D341Med (cell line): ENCODE measurements at places on chromosomes 6 and 20.

- no peak for DNase-seq
Observed at GRCh38 chr6:111499269-111499793, 16.3 kb upstream of the REV3L start.

DNA sequence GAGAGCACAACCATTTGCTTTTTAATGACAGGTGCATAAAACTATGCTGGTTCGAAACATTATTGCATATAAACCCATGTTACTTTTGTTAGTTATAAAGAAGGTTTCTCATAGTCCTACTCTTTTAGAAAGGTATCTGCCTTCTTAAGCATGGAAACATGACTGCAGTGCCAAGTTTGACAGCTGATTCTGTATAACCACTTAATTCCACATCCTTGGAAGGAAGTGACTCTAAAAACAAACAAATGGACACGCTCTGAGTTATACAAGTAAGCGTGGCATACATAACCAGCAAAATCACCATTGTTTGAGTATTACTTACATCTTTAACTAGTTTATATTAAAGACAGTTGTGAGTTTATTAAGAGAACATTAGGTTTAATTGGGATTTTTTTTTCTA lies 125.0 kb upstream of the HDGFL1 start:
- DNase-seq, result no peak

- DNase-seq, result peak; percentile 84
Observed at GRCh38 chr6:156618600-156619205, 158.5 kb upstream of the ARID1B start.

- no peak for DNase-seq
Observed at GRCh38 chr20:19498756-19499155, 259.3 kb upstream of the RIN2 start.

DNA sequence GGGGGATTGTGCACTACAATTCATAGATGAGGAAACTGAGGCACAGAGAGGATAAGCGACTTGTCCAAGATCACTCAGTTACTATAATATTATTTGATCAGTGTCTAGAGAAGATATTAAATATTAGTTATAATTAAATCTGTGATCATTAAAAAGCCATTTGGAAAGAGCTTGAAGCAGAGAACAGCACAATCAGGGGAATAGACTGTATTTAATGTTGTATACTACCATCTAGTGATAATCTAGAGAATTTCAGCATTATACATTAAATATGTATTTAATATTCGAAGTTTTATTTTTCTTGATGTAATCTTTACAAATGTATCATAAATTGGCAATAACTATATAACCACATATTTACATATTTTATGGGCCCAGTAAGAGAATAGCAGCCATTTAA lies 20.1 kb upstream of the MTCL3 start:
- DNase-seq, result no peak

DNA sequence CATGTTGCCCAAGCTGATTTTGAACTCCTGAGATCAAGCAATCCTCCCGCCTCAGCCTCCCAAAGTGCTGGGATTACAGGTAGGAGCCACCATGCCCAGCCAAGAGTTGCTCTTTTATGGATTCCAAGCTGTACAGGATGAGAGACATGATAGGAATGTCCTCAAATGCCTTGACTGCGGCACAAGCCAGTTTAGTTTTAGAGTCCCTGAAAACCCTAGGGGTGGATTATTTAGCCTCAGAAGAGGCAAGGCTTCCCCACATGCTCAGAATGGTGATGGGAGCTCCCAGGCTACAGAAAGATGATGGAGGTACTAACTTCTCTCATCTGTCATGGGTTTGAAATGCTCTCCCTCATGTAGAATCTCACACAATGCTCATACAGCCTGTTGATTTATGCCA lies 280.5 kb upstream of the PRND start:
- no peak for DNase-seq

DNA sequence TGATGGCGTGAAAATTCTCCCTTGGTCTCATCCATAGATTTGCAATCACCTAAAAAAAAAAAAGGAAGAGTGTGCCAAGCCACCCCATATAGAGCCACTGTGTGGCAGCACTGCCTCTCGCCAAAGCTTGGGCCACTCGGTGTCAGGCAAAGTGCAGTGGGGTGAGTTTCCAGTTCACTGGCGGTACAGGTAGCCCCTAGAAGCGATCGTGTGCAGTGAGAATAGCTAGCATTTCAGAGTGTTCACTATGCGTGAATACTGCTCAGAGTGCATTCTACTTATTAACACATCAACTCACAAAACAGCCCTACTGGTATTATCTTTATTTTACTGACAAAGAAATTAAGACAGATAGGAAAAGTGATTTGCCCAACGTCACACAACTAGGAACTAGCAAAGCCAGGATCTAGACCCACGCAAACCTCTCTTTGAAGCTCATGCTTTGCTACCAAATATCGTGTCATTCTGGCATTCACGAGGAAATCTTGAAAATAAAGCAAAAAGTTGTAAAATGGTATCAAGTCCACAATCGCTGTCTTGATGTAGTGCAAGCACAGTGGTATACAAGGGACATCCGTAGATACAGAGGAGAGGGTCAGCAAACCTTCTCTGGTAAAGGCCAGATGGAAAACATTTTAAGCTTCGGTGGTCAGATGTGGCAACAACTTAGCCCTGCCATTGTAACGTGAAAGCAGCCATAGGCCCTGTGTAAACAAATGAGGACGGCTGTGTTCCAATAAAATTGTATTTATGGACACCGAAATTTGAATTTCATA lies 10.4 kb upstream of the GCNT2 start:
- DNase-seq, result peak; percentile 75

DNA sequence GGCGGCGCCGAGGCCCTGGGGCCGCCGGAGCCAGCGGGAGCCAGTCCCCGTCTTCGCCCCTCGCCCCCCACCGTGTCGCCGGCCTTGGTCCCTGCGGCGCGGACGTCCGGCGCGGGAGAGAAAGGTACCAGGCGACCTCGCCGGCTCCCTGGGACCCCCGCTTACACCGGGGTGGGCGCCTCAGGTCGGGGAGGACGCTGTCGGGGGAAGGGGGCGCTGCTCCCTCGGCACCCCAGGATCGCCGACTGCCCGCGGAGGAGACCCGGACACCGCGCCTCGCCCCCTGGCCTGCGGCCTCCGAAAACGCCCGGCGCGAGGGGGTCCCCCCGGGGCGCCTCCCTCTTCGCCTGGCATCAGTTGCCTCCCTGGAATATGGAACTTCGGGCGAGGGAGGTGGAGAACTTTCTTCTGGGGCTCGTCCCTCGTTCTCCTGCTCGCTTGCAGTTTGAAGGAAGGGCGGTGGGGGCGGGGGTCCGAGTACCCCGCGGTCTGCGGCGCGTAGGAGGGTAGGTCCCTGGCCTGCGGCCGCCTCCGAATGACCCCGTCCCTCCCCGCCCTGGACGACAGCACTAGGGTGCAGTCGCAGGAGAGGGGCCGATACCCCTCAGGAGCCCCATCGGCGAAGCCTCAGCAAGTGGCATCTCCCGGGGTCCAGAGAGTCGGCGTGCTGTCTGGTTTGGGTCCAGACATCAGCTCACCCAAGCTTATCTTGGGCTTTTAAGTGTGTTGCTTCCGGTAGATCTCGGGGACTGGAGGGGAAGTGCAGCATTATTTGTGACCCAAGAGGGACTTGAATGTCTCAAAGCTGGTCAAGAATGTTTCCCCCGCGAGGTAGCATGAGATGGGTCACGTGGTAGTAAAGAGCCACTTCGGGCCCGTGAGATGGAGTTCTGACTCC lies 549 bp downstream of the ANKRD6 start:
- DNase-seq, result no peak

DNA sequence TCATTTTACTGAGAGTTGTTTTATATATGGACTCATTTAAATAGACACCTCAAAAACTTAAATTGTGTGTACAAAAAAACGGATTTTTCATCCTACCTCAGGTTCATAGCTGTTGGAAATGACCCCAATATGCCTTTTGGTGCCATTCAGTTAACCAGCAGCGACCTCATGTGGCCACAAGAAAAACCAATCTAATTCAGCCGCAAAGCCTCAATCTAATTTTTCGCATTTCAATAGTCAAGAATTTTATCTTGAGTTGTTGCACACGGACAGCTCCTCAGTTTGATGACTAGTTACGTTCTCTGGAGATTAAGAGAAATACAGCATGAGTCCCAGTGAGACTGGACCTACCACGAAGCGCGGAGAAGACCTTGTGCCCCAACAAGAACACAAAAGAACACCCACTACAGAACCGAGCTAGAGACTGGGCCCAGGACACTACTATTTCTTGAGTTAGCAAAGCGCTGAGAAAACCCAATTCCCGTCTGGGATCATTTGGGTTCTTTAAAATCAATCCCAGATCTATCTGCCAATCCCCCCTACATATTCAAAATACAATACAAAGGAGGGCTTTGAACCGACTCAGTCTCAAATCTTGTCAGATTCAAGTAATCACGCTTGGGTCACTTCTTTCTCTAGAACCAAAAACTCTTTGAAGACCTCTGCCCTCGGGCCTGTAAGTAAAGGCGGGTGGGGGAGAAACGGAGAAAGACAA lies 1.1 kb downstream of the TCP11 start:
- peak; percentile 62 for DNase-seq

GRCh38 chr20:44104798-44105517 lies 82.0 kb downstream of the JPH2 start:
- DNase-seq, result no peak

- peak; percentile 89 for DNase-seq
Observed at GRCh38 chr20:62804627-62805154, at the start of gene OGFR. Gene OGFR (plus strand): TSS chr20:62804835. CDS start chr20:62804860, 25 bp downstream.

GRCh38 chr6:117512987-117513573 lies 30.6 kb downstream of the DCBLD1 start:
- DNase-seq, result no peak

DNA sequence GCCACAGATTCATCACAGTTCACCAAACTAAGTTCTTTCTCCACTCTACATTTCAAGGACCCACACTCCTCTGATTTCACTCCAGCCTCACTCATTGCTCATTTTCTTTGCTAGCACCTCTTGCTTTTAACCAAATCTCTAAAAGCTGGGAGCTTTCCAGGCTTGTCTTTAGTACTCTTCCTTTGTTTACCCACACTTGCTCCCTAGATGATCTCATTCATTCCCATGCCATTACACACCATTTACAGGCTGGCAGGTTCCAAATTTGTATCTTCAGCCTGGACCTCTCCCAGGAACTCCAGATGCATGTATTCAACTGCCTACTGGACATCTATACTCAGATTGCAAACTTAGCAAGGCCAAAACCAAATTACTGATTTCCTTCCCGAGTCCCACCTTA lies 5.3 kb upstream of the GUCA1B start:
- no peak for DNase-seq

GRCh38 chr6:36343109-36343680 lies 6.5 kb upstream of the BNIP5 start:
- DNase-seq, result no peak

GRCh38 chr6:139693735-139694134 lies 319.3 kb upstream of the CITED2 start:
- DNase-seq, result no peak

- peak; percentile 57 for DNase-seq
Observed at GRCh38 chr6:125899726-125900182, 56.8 kb upstream of the HINT3 start.

DNA sequence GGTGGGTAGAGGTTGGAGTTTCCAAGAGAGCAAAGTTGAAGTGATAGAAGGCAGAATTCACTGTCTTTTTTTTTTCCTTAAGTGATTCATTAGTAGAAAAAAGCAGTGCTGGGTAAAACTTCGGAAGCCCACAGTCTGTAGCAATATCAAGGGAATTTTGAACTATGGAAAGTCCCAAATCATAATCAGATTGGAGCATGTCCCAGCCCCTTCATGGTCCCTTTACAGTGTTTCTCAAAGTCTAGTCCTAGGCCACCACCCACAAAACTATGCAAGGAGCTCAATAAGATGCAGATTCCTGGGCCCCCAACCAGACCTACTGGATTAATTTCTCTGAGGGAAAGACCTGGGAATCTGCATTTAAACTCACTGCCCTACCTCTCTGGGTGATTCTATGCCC lies 22.6 kb downstream of the NEDD9 start:
- no peak for DNase-seq

GRCh38 chr6:133380047-133380446 lies 138.9 kb downstream of the EYA4 start:
- no peak for DNase-seq

DNA sequence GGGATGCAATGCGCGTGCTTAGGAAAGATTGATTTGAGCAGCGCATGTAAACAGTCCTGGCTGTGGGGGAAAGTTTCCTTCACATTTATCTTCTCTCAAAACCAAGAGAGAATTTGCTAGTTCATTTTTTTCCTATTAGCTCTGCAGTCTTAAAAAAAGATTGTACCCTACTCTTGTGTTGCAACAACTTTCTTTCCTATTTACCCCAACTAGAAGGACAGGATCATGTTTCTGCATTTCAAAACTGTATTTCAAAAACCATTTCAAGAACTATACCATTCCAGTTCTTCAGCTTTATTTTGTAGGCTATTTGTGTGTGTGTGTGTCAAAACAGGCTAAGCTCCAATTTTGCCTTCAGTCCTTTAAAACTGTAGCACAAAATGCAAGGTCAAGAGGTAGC lies 473.1 kb downstream of the KIF16B start:
- no peak for DNase-seq

- peak; percentile 65 for DNase-seq
Observed at GRCh38 chr6:35757456-35758123, 18.8 kb upstream of the CLPSL2 start.

GRCh38 chr6:4972438-4972837 lies 31.4 kb downstream of the RPP40 start:
- no peak for DNase-seq

GRCh38 chr20:45828589-45828988 lies 1.5 kb upstream of the TNNC2 start:
- DNase-seq, result no peak

GRCh38 chr6:43934803-43935602 lies 165.0 kb downstream of the VEGFA start:
- no peak for DNase-seq

DNA sequence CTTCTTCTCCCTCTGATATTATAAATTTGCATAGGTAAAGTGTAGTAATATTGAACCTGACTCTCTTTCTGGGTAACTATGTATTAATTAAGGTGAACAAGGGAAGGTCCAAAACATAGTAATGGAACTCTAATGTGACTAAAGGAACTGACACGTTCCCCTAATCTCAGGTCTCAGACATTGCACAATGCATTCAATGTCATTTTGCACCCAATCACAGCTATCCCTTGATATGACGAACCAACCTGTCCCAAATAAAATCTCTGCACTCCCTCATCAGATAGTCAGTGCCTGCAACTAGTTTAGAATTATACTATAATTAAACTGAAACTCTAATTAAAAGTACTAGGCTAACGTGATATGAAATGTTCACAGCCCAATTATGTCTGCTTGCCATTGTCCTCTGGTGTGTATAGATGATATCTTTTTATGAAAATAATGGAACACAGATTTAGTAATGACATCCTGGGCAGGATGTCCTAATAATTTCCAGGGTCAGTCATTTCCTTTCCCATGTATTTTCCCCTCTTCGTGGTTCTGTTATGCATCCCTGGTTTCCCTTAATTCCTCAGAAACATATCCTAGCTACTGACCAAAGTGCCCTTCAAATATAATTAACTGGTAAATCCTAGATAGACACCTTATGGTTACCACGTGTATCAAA lies 36.8 kb downstream of the PTPRK start:
- no peak for DNase-seq

GRCh38 chr6:81307651-81308214 lies 444.7 kb downstream of the TENT5A start:
- DNase-seq, result no peak

GRCh38 chr6:169912266-169913095 lies 161.1 kb downstream of the ERMARD start:
- DNase-seq, result no peak
